ENCODE measurements at places on chromosomes 2 and 18.

DNA sequence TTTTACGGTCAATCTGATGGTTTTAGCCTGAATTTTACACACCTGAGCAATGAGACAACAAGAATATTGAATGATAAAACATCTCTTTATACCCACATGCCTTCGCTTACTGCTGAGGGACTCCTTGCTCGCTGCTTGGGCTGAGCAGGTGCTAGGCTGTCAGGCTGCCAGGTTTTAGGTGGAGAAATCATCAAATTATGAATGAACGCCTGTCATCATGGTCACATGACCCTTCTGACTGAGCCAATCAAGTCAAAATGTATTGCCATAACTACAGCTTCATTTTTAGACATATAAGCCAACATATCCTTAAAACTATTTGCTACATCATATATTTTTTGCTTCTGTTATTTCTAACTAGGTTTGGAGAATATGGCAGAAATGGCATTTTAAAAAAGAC is 274.0 kb downstream of the LNPK start:
- no peak for DNase-seq

- DNase-seq = no peak
Measured at GRCh38 chr2:156320486-156321098, 11.9 kb downstream of the NR4A2 start.

DNA sequence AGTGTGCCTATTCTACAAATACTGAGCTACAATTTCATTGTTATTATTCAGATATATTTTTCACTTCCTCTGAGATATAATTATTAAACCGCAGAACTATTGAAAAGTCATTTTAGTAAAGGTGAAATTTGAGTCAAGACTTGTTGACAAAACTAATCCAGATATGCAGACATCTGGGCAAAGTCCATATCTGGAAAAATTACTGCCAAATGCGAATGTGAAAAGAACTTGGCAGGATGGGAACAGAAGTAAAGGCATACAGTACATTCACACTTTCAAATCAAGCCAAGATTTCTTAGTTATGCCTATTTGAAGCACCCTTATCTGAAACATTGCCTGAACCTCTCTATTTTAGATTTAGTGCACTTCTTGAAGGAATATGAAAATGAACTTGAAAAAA is 923.6 kb downstream of the CCDC85A start:
- DNase-seq = no peak

GRCh38 chr2:191303140-191304005 is 58.2 kb downstream of the MYO1B start:
- DNase-seq = no peak

DNA sequence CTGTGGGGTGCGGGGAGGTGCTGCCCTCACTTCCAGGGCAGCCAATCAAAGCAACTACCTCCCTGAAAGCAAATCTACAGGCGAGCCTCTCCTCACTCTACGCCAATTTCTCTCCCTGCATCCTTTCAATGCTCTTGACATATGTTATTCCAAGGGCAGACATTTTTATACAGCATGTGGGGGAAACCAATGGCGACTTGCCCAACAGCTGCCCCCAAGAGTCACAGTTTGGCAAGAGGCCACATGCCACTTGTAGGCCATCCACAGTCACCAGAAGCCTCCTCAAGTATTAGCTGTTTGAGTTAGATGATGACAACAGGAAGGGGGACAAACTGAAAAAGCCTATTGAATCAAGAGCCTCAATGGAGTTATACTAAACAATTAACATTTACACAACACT is 114.6 kb downstream of the MYO5B start:
- no peak for DNase-seq

DNA sequence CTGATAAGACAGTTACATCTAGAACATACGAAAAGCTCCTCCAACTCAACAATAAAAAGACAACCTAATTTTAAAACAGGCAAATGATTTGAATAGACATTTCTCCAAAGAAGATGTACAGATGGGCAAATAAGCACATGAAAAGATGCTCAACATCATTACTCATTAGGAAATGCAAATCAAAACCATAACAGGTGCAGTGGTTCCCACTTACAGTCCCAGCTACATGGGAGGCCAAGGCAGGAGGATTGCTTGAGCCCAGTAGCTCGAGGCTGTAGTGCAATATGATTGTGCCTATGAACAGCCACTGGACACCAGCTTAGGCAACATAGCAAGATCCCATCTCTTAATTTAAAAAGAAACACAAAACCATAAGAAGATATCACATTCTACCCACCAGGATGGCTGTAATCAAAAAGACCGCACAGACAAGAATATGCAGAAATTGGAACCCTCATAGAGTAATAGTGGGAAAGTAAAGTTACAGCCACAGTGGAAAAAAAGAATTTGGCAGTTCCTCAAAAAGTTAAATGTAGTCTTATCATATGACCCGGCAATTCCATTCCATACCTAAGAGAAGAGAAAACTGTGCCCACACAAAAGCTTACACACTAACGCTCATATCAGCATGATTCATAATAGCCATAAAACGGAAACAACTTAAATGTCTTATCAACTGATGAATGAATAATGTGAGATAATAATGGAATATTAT is 30.5 kb upstream of the ARMC9 start:
- DNase-seq = no peak

- DNase-seq = no peak
Measured at GRCh38 chr2:148643421-148643820, 1.1 kb upstream of the EPC2 start.

DNA sequence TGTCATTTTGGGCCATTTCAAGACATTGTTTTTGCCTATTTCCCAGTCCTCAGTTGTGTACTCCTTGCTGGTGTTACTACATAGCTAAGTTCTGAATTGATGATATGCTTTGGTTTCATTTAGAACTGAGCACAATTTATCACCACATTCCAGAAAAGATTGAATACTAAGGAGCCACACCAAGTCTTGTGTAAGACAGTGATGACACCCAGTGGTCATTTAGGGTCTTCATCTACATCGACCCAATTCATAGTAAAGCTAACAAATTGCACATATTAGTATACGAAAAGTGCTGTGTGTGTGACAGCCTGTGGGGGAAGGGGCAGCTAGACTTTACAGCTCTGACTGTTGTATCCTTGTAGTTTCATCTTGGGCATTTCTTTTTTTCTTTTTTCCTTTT is 10.9 kb upstream of the DLX2 start:
- DNase-seq = no peak

GRCh38 chr2:118639371-118639770 is 208.1 kb downstream of the EN1 start:
- DNase-seq = no peak

DNA sequence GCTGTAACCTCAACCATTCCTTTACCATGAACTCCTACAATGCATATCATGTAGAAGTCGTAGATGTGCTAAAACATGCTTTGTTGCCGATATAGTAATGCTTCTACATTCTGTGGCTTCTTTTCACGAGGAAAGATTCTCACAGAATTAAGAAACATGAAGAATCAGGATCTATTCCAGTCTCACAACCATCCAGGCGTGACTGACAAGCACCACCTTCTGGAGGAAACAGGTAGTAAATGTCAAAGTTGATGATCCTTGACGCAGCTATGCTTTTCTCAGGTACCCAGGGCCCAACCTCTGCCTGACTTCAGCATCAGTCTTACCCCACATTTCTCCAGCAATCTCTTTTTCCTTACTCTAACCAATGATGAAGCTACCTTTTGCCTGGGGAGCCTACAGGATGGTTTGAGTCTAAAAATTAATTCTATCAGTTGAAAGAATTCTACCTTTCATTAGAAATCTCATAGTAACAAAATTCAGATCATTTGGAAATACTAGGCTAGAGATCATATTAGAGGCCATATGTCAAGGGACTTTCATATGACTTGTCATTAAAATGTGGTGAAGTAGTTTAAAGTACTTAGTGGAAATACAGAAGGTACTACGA is 123.3 kb upstream of the RND3 start:
- no peak for DNase-seq

GRCh38 chr2:242015108-242016065 is 145.9 kb downstream of the RTP5 start:
- no peak for DNase-seq

- no peak for DNase-seq
Measured at GRCh38 chr18:42229211-42230210, 274.5 kb downstream of the PIK3C3 start.

- DNase-seq = no peak
Measured at GRCh38 chr18:7358989-7359726, 128.3 kb downstream of the LRRC30 start.

- no peak for DNase-seq
Measured at GRCh38 chr18:7856733-7857132, 289.6 kb downstream of the PTPRM start.

DNA sequence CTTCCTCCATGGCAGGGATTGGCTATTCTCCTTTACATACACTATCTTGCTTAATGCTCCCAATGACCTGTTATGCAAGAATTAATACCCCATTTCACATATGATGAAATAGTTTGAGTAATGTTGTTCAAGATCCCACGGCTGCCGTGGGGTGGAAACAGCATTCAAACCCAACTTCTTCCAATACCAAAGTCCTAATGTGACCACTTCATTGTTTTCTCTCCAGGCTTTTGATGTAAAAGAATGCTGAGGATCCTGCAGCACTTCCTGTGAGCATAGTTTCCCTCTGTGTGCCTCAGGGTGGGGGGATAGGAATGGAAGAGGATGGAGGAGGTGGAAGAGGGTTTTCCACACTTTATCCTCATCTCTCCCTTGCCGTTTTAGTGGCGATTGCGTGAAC is 199.4 kb downstream of the IRS1 start:
- DNase-seq = no peak

DNA sequence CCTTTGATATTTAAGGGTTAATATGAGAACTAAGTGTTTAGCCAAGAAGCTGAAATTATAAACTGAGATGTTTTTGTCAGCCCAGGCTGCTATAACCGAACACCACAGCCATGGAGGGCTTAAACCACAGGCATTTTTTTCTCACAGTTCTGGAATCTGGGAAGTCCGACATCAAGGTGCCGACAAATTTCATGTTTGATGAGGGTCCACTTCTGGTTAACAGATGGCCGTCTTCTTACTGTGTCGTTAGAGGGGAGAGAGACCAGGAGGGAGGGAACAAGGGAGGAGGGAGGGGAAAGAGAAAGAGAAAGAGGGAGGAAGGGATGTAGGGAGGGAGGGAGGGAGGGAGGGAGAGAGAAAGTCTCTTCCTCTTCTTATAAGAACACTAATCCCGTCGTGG is 6.5 kb upstream of the CNDP2 start:
- peak; percentile 18 for DNase-seq

- DNase-seq = no peak
Measured at GRCh38 chr18:63505566-63506335, 29.0 kb downstream of the SERPINB5 start.

- peak; percentile 43 for DNase-seq
Measured at GRCh38 chr2:14428056-14428455, 204.5 kb upstream of the LRATD1 start.

GRCh38 chr2:69169655-69170389 is 156.8 kb downstream of the ANTXR1 start:
- no peak for DNase-seq

- DNase-seq = no peak
Measured at GRCh38 chr2:238265605-238266004, 22.8 kb downstream of the PER2 start.

GRCh38 chr18:79756143-79756500 is 41.6 kb upstream of the KCNG2 start:
- no peak for DNase-seq

- no peak for DNase-seq
Measured at GRCh38 chr18:69838620-69839411, 108.9 kb downstream of the CD226 start.

DNA sequence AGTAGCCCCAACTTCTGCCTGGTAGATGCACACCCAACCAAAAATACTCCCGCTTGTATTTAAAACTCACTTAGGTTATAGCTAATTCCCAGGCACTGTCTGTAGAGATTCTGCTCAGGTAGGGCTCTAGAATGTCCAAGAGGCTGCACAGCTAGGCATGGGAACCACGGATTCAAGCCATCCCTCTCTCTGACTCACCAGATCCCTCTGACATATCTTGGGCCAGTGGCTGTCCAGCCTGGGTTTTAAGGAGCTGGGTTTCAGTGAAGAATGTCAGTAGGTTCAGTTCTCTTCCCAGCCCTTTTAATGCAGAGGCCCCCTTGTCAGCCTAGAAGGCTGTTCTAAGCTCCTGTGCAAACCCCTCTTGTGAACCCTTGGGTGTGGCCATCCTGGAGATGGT is 15.9 kb upstream of the IL1R1 start:
- DNase-seq = no peak

GRCh38 chr2:205176546-205176945 is 505.8 kb upstream of the NRP2 start:
- DNase-seq = no peak

DNA sequence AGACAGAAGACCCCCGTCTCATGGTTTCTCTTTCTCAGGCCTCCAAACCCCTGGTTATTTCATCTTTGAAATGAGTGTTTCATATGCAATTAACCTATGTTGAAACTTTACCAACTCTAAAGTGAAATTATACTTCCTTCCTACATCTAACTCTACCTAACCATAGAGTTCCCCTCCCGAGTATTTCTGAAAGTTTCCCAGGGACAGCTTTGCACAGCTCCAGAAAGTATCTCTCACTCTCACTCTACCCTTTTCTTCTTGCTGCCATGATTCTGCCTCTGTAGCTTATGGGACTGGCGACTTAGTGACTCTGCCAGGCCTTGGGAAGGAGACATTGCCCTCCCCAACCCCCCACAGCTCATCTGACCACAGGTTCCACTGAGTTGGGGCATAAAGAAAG is 107.9 kb downstream of the B3GNT2 start:
- DNase-seq = no peak

GRCh38 chr2:112880696-112881095 is 30.3 kb upstream of the IL37 start:
- no peak for DNase-seq

GRCh38 chr2:149594411-149594810 is 6.8 kb upstream of the MMADHC start:
- no peak for DNase-seq

GRCh38 chr2:171399292-171399691 is 34.5 kb downstream of the METTL8 start:
- DNase-seq = no peak

GRCh38 chr18:79133724-79134123 is 64.5 kb downstream of the ATP9B start:
- no peak for DNase-seq

GRCh38 chr2:241053576-241054251 is 48.4 kb downstream of the MTERF4 start:
- no peak for DNase-seq

- DNase-seq = no peak
Measured at GRCh38 chr18:8662560-8663255, 42.6 kb upstream of the MTCL1 start.

DNA sequence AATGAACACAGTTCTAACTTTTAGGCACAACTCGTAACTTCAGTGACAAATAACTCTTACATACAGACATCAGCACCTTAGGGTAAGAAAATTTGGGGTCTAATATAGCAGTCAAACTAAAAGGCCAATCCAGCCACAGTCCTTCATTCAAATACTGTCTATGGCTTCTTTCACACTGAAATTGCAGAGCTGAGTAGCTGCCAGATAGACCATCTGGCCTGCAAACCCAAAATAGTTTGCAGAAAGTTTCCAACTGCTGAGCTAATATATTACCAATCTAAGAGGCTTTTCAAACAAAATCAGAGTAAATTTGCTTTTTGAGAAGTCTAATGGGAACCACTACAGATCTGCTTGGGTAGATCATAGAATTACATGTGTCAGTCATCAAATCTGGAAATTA is 183.4 kb downstream of the GALR1 start:
- no peak for DNase-seq
